Sigmoid colon (tissue), 7 donors: ENCODE measurements at places on chromosomes 16 and 17. TPM values are rescaled to one million over a fixed set of nuclear protein-coding genes. Genes with fewer than 3 reads are reported as not detected.

The CACNG3 gene
- total RNA-seq: not detected

DNA sequence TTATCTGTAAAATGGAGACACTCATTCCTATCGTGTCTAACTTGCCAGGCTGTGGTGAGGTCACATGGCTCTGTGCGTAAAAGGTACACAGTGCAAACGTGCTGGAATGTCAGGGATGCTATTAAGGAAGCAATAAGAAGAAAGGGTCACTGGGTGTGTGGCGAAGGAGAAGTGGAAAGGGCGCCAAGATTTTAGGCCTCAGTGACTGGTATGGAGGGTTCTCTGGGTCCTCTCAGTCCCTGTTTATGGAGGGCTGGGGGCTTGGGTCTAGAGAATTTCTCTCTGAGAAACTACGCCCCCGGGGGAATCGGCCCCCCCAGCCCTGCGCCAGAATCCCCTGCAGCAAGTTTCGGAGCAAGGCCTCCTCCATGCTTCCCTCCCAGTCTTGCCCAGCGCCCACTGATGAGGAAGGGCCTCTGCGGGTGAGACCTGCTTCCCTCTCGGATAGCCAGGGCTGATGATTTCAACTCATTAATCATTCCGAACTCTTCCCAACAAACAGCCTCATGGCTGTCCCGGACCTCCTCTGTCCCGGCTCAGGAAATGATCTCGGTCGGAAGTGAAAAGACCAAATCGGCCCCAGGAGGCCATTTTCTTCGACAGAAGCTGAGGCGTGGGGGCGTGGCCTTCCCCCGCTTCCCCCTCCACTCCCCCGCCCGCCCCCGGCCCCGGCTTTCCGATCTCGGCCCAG is 1.2 kb upstream of the HEXIM1 start:
- H3K36me3 ChIP-seq: no peaks in the 10 kb centered on the region
- H3K4me1 ChIP-seq: peaks cover 50% of the 10 kb centered on the region
- no peaks in the 10 kb centered on the region for H3K27me3 ChIP-seq
- H3K27ac ChIP-seq: peak overlapping the region; percentile 96

GRCh38 chr17:7745748-7746470 is 28.4 kb downstream of the DNAH2 start:
- H3K27me3 ChIP-seq: no peaks in the 10 kb centered on the region
- no peaks in the 10 kb centered on the region for H3K36me3 ChIP-seq
- H3K4me1 ChIP-seq: peaks cover 14% of the 10 kb centered on the region
- no peak overlapping the region for H3K4me3 ChIP-seq
- no peak overlapping the region for H3K27ac ChIP-seq
- DNase-seq: no peak

DNA sequence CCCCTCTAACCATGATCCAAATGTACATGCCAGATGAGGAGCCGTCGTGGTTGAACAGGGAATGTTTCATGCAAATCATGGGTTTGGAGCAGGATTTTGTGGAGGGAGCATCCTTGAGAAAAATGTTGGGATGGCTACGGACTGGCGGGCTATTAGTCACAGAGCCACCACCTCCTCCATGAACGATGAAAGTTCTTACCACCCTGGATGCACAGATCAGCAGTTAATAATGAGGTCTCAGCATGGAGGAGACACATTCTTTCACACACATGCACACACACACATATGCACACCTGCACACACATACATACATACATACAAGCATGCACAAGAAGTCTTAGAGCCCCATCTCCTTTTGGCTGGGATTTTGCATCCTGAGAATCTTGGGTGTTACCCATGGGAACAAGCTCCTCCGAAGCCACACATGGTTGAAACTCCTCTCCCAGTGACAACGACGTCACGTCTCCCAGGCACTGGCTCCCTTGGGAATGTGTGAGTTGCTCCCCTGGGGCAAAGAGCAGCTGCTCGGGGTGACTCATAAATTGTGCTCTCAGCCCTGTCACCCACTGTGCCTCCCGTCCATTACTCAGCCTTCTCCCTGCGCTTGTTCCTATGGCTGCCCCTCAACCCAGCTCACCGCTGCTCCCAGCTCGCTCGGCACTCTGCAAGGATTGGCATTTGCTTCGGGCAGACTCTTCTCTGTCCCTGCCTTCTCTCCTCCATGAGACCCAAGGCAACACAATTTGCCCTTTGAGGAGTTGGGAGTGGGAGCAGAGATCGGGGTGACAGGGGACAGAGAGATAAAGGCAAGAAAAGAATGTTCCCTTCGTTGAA is 344.6 kb downstream of the SOX9 start:
- H3K4me3 ChIP-seq: no peak overlapping the region
- no peaks in the 10 kb centered on the region for H3K36me3 ChIP-seq
- no peaks in the 10 kb centered on the region for H3K27me3 ChIP-seq

The STX1B gene
- 4.4 TPM for total RNA-seq

The TMEM106A gene
- 5.0 TPM for total RNA-seq

DNA sequence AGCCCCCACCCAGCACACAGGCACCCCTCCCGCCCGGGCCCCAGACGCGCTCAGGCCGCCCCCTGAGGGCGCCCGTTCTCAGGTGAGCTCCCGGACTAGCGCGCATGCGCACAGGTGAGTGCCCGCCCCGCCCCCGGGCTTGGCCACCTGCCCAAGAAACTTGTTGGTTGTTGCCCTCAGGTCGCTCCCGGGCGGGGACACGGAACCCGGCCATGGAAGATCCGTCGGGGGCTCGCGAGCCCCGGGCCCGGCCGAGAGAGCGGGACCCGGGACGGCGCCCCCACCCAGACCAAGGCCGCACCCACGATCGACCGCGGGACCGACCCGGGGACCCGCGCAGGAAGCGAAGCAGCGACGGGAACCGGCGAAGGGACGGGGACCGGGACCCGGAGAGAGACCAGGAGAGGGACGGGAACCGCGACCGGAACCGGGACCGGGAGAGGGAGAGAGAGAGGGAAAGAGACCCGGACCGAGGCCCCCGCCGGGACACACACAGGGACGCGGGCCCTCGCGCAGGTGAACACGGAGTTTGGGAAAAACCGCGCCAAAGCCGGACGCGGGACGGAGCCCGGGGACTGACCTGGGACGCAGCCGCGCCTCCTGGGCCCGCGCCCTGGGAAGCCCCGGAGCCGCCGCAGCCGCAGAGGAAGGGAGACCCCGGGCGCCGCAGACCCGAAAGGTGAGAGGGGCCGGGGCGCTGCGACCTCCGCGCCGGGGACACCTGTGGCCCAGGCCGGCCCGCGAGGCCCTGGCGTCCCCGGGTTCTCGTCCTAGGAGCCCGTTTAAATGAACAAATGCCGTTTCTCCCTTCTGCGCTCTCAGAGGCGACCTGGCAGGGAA is at the start of gene MARVELD3:
MARVELD3 (plus strand) TSS at position 167 of the 840 bp plus-strand sequence; CDS start at position 213, 46 bp downstream.
- DNase-seq: no peak
- H3K36me3 ChIP-seq: no peaks in the 10 kb centered on the region
- H3K27ac ChIP-seq: peak within 1 kb of the TSS; percentile 31
- H3K27me3 ChIP-seq: peaks cover 22% of the 10 kb centered on the region
- peak within 1 kb of the TSS; percentile 34 for H3K4me3 ChIP-seq

DNA sequence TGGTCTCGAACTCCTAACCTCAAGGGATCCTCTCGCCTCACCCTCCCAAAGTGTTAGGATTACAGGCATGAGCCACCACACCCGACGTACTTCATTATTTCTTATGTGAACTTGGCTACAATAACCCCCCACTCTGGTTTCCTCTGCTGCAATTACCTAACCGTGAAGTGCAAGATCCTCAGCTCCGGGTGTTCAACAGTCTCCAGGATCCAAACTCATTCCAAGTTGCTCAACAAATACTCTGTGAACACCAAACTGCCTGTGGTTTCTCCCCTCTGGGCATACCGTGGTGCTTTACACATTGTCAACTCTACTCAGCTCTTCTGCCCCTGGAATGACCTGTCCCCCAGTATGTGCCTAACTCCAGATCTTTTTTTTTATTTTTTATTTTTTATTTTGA is 6.8 kb upstream of the SULT1A1 start:
- H3K36me3 ChIP-seq: no peaks in the 10 kb centered on the region
- H3K4me1 ChIP-seq: no peaks in the 10 kb centered on the region
- DNase-seq: no peak

GRCh38 chr17:83009414-83010205 is 69.8 kb upstream of the METRNL start:
- H3K36me3 ChIP-seq: peaks cover 4% of the 10 kb centered on the region
- no peaks in the 10 kb centered on the region for H3K27me3 ChIP-seq
- no peak overlapping the region for H3K27ac ChIP-seq
- no peak overlapping the region for H3K4me3 ChIP-seq
- peaks cover 12% of the 10 kb centered on the region for H3K4me1 ChIP-seq

GRCh38 chr17:43662413-43663141 is 855 bp upstream of the MEOX1 start:
- DNase-seq: no peak
- H3K27ac ChIP-seq: no peak overlapping the region
- H3K27me3 ChIP-seq: no peaks in the 10 kb centered on the region
- H3K4me3 ChIP-seq: no peak overlapping the region
- peaks cover 13% of the 10 kb centered on the region for H3K4me1 ChIP-seq
- H3K36me3 ChIP-seq: no peaks in the 10 kb centered on the region

DNA sequence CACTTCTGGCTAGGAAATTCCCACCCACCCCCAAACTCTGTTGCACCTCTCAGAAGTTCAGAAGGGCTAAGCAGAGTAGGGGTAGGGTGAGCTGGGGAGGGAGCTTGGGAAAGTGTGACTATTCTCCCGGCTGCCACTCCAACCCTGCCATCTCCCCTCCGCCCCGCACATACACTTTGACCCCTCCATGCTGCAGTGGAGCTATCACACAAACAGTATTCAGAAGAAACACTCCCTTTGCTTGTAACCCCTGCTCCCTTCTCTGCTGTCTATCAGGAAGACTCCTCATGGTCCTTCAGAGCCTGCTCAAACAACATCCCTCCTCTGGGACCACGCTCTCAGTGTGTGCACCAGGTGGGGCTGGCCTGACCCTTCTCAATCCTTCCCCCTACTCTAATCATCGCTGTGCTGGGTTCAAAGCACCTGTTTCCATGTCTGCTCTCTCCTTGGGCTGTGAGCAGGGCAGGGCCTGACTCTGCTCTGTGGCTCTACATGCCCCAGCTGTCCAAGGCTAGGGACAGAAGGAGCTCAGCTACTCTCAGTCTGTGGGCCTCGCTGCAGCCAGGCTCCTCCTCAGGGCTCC is 8.6 kb downstream of the SLC13A5 start:
- DNase-seq: peak; percentile 26
- H3K27ac ChIP-seq: no peak overlapping the region
- H3K4me3 ChIP-seq: no peak overlapping the region
- no peaks in the 10 kb centered on the region for H3K4me1 ChIP-seq
- H3K36me3 ChIP-seq: no peaks in the 10 kb centered on the region
- peaks cover 23% of the 10 kb centered on the region for H3K27me3 ChIP-seq

DNA sequence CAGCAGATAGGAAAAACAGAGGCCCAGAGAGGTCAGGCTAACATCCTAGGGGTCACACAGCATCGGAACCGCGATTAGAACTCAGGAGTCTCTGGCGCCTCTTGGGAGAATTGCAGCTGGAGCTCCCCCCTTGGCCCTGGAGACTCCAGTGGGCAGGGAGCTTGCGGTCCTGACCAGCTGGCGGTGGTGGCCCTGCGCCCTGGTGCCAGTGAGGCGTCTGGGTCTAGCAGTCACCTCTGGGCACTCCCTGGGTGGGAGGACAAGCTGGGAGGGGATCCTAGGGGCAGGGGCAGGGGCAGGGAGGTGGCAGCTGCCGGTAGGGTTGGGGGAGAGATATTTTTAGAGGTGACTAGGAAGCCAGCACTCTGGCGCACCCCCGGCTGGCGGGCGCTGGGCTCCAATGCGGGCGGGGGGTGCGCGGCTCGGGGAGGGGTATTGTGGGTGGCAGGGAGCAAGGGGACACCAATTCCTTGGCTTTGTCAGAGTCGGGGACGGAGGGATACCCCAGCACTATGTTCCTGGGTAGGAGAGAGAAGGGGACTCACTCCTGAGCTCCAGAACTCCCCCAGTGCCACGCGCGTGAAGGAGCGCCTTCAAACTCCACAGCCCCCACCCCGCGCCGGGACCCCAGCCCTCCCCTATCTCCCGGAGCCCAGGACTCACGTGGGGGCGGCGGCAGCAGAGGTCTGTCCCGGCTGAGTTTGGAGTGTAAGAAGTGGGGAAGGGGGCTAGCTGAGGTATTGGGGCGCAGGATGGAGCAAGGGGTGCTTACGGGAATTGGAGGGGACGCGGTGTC is 584 bp downstream of the PHOSPHO1 start:
- peaks cover 5% of the 10 kb centered on the region for H3K27me3 ChIP-seq
- peak overlapping the region; percentile 39 for H3K4me3 ChIP-seq
- no peaks in the 10 kb centered on the region for H3K36me3 ChIP-seq
- H3K4me1 ChIP-seq: no peaks in the 10 kb centered on the region
- no peak for DNase-seq

DNA sequence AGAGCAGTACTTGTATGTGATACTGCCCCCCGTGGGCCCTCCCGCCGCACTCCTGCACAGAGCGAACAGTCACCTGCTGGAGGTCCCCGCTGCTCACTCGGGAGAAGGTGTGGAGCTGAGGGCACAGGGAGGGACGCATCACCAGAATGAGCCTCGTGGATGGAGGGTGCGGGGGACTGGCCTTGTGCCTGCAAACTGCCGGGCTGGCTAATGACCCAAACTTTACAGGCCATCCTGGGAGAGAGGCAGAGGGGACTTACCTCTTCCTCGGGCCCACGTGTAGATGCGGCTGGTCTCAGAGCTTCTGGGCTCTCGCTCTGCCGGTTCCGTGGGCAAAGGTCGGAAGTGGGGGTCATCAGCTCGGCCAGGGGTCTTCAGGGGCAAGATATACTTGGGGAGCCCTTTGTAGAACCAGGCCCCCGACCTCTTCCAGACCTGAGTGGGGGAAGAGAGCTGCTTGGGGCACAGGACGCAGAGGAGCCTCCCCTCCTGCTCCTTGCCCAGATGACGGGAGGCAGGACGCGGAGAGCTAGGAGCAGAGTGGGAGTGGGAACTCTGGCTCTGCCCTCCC is 65.5 kb upstream of the DOC2B start:
- H3K27ac ChIP-seq: no peak overlapping the region
- DNase-seq: peak; percentile 62
- no peak overlapping the region for H3K4me3 ChIP-seq
- H3K4me1 ChIP-seq: no peaks in the 10 kb centered on the region
- no peaks in the 10 kb centered on the region for H3K36me3 ChIP-seq

The GAS7 gene
- 35.1 TPM for total RNA-seq
